ENCODE measurements at places on chromosomes 4 and X.

GRCh38 chr4:77167173-77167572 lies 10.2 kb downstream of the CCNG2 start:
- no peak for DNase-seq

- no peak for DNase-seq
Observed at GRCh38 chr4:71110499-71110898, 117.0 kb downstream of the DCK start.

GRCh38 chr4:43357252-43357974 lies 464.9 kb downstream of the GRXCR1 start:
- no peak for DNase-seq

DNA sequence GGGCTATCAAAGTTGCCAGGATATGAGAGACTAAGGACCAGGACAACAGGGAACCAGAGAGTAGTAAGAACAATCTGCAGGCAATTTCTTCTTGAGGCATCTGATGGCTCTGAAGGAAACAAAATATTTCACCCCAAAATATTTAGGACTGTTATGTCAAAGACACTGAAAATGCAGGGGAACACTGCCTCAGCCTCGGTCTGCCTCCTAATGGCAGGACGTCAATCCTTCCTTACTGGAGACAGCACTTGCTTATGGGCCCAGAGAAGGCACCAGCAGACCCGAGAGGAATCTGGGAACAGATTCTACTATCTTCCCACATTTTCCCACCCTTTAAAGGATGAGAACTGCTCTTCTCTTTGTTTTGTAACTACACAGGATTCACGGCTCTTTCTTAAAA lies 23.3 kb downstream of the RNF150 start:
- no peak for DNase-seq

DNA sequence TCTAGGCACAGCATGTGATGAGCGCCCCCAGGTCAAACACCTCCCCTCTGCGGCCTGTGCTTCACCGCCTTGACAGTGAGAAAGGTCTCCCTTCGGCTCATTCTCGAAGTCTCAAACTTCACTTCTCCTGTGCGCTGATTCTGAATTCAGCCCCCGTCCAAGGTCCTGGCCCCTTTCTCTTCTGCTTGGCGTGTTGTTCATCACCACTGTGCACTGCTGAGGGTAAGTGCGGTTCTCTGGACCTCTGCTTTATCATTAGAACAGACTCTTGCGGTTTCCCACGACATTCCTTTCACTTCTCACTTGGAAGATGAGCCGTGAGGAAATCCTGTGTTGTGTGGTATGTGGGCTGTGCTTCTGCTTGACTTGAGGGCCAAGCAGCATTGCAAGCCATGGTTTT lies 11.9 kb downstream of the HTT-AS start:
- no peak for DNase-seq

DNA sequence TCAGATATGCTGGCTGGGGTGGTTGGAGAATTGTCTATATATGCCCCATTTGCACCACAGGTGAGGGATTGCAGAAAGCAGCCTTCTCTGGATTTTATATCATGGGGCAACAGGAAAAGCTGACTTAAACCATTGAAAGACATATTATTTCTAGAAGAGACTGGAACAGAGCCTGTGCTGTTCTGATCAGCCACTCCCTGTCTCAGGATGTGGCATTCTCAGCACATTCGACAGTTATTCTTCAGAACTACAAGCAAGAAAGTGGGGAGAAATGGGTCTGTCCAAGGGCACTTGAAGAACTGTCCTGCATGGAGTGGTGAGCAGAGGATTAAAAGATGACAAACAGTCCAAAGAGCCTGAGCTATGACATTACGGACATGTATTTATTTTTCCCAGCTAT lies 67.8 kb upstream of the EPHA5 start:
- no peak for DNase-seq

- no peak for DNase-seq
Observed at GRCh38 chrX:115362334-115363095, 73.0 kb downstream of the LUZP4 start.

GRCh38 chrX:12843668-12844279 lies 23.1 kb upstream of the TLR7 start:
- no peak for DNase-seq

GRCh38 chr4:42643685-42644084 lies 13.2 kb downstream of the ATP8A1 start:
- no peak for DNase-seq

DNA sequence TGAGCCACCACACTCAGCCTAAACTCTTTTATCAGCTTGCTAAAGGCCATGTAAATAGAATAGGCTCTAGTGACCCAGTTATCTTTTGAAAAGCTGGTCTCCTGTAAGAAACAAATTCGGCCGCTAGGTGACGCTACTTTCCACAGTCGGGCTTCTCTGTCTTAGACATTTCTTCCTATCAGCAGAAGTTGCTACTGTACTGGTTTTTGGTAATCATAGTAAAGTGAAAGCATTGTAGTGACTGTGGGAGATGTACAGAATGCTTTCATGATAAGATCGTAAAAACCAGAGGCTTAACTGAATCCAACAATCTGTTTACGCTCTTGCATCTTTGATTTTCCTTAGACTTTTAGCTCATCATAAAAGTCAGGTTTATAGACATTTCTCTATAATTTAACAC lies 82.6 kb downstream of the GK start:
- DNase-seq, result peak; percentile 15

DNA sequence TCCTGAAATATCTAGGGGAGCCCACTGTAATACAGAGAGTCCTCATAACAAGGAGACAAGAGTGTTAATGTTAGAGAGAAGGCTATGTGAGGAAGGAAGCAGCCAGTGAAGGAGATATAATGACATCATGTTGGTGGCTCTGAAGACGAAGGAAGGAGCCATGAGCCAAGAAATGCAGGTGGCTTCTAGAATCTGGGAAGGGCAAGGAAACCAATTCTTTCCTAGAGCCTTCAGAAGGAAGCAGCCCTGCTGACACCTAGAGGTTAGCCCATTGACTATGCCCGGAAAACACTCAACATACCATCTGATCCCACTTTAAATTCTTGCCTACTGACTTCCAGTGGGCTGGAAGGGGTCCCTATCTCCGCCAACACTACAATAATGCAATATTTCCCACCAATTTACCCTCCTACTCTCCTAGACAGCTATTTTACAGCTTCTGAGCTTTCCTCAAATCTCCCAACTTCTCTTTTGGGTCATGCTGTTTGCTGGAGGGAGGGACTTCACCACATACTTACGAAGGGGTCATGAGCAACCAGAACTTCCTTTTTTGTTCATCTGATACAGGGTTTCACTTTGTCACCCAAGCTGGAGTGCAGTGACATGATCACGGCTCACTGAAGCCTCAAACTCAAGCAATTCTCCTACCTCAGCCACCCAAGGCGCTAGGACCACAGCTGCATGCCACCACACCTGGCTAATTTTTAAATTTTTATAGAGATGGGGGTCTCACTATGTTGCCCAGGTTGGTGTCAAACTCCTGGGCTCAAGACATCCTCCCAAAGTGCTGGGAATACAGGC lies 25.2 kb upstream of the G3BP2 start:
- no peak for DNase-seq

- no peak for DNase-seq
Observed at GRCh38 chrX:129945131-129945530, 37.3 kb upstream of the BCORL1 start.

GRCh38 chrX:70234355-70234754 lies at the start of gene AWAT1:
TSS of gene AWAT1 (plus strand) at chrX:70234655. CDS start at chrX:70234696, 41 bp downstream.
- no peak for DNase-seq

- DNase-seq, result no peak
Observed at GRCh38 chrX:49059201-49059600, 402 bp downstream of the CCDC120 start.

DNA sequence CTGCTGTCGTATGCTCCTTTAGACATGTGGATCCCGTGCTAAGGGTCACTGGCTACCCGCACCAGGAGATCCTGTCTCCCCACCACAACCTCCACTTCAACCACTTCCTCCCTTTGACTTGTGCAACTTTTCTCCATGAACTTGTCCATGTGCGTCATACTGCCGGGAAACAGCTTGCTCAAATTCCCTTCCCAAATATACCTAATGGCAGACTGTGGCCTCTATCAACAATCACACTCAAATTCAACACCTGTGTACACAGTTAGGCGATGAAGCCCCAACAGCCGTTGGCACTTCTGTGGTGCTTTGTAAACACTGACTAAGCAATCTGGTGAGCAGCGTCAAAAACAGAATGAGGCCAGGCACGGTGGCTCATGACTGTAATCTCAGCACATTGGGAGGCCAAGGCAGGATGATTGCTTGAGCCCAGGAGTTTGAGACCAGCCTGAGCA lies 49.5 kb downstream of the CD99L2 start:
- no peak for DNase-seq

DNA sequence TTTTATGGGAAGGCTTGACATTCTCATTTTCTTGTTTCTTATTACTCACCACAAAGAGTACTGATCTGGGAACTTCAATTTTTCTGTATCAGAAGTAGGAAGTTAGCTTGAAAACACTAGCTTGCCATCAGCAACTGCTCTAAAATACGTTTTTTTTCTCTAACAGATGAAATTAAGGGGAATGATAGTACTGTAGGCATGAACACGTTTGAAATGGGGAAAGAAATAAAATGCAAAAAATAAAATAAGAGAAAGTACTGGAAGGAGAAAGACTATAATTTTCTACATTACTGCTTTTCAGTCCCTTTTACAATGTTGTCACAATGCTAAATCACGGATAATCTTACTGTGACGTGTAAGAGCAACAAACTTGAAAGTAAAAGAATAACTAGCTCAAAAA lies 1.5 kb downstream of the RADX start:
- no peak for DNase-seq

DNA sequence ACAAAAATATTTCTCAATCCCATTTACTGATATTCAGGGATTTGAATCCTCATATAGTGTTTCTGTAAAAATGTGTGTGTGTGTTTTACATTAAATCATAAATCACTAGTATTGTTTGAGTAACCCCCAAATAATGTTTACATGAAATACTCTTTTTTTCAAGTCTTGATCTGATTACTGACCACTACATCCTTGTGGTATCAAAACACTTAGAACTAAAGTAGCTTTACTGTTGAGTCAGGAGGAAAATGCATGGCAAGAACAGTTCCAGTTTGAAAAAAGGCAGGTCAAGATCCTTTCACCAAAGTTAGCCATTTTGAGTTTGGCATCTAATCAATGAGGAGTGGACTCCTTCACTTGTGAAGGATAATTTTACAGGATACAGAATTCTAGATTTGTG lies 3.6 kb upstream of the WDR19 start:
- DNase-seq, result no peak

DNA sequence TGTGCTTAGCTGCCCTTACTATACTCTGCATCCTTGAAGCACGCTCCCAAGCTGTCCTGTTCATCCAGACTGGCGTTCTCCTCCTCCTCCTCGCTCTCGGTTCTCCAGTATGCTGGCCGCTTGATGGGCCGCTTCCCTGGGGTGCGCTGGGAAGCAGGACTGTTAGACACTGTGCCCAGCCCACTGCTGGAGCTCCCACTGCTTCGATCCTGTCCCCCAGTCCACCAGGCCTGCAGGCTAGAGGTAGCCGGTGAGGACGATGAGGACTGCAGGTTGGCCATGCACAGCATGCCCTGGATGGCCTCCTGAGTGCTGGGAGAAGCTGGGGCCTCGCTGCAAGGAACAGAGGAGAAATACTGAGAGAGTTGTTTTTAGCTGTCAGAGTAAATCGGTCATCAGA lies 59.4 kb downstream of the PHF8 start:
- DNase-seq, result no peak

- peak; percentile 20 for DNase-seq
Observed at GRCh38 chrX:14039344-14039743, 9.7 kb upstream of the GEMIN8 start.

DNA sequence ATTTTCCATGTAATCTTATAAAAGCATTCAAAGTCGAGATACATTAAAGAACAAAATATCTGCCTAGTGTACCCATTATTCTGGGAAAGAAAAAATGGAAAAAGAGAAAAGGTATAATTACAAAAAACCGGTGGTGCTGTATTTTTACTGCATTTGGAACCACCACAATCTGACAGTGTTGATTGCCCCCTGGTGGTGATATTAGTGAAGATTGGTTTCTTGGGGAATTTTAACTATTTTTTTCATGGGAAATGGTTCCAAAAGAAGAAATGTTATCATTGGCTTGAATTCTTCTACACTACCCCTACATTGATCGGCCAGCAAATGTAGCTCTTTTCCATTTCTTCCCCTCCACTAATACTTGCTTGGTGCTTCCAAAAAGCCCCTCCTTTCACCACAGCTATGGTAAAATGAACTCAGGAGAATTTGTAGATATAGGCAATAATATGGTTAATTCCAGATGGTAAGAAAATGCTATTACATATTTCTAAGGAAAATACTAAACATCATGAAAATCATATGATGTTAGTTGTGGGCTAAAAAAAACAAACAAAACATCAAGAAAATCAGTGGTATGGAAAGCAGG lies 50.0 kb downstream of the COX18 start:
- no peak for DNase-seq

DNA sequence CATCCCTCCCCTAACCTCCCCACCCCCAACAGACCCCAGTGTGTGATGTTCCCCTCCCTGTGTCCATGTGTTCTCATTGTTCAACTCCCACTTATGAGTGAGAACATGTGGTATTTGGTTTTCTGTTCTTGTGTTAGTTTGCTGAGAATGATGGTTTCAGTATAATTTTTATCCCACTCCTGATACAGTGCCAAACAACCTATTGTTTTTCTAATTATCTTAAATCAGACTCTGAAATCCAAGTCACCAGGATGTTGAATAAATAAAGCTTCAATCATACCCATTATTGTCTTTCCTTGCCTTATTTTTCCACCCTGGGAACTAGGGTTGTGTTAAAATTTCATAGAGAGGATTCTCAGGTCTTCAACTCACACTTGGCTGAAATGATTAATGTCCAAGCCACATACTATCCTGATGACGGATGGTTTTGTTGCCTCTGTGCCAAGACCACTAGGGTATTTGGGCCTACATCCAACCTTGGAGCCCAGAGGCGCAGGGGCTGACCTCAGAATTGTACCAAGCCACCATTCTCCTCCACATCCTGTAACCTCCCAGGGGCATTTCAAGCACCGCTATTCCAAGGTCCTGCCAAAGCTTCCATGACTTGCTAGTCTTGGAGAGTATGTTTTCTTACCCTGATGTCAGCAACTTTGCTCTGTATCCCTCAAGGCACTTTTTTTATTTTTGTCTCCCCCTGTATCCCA lies 332.4 kb downstream of the ARHGAP24 start:
- no peak for DNase-seq

- peak; percentile 62 for DNase-seq
Observed at GRCh38 chr4:139099366-139099982, 77.5 kb downstream of the ELF2 start.

DNA sequence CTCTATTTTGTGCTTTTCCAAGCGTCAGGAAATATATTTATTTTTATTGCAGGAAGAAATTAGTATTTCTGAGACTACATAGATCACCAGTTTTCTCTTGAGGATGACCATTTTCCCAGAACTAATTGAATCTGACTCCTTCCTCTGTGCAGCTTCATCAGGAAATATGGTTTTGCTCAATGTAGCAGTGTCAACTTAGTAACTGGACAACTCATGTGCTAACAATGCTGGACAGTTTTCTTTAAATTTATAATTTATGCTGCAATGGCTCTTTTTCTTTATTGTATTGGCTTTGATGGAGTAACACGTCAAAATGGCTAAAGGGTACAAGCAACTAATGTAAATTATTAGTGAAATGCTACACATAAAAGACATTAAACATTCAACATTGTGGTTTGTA lies 531.5 kb downstream of the ANKRD50 start:
- no peak for DNase-seq

GRCh38 chr4:113013751-113014150 lies 35.7 kb upstream of the ANK2 start:
- DNase-seq, result no peak
